Activated CD4-positive, alpha-beta T cell treated with anti-CD3 and anti-CD28 coated beads, Interleukin-2, amount 50 U/mL, for 1 hour (primary cell): ENCODE measurements at places on chromosomes 2 and 18.

GRCh38 chr2:191846515-191847476, at the start of gene CAVIN2:
Gene CAVIN2, minus strand, starts transcription at chr2:191847088. Its CDS starts 163 bp downstream, at chr2:191846925.
- DNase-seq: no peak

DNA sequence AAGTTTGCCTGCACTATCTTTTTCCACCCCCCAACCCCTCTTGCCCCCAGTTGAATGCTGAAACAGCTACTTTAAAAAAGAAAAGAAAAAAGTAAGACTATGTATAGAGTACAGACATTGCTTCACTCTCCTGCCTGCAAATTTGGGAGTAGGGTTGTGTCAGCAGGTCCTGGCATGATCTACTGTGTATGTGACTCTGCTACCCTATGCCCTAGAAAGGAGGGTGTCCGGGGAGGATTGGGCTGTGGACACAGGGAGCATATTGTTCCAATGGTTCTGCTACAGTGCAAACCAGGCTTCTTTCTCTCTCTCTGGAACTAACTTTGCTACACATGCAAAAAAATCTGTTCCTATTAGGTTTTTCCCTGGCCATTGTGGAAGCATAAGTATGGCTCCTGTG, 9.9 kb upstream of the ZEB2 start:
- DNase-seq: no peak

- DNase-seq: no peak
Observed at GRCh38 chr2:71240794-71241193, 13.9 kb upstream of the PAIP2B start.

DNA sequence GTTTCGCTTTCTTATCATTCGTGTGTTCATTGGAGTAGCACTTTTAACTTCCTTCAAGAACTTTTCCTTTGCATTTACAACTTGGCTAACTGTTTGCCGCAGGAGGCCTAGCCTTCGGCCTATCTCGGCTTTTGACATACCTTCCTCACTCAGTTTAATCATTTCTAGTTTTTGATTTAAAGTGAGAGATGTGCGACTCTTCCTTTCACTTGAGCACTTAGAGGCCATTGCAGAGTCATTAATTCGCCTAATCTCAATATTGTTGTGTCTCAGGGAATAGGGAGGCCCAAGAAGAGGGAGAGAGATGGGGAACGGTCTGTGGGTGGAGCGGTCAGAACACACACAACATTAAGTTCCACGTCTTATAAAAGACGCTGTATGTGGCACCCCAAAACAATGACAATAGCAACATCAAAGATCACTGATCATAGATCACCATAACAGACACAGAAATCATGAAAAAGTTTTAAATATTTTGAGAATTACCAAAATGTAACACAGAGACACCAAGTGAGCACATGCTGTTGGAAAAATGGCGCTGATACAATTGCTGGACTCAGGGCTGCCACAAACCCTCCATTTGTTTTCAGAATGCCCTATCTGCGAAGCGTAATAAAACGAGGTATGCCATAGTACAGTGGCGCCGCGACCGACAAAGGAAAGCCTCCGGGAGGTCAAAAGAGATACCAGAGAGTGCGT, 553 bp downstream of the TIGD1 start:
- no peak for DNase-seq

DNA sequence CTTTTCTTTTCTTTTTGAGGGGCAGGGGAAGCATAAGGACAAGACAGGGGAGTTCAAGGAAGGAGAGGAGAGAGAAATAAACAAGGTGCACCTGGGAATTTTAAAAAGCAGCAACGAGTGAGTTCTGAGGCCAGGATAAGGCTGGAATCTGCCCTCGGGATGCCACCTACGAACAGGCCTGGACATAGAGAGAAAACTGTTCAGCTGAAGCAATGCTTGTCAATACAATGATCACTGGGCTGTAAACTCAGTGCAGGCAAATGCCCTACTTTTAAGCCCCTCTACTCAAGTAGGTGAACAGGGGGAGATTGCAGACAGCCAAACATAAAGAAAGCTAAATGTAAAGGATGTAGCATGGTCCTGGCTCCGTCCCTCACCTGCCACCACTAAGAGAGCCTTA, 330.5 kb downstream of the ETAA1 start:
- DNase-seq: no peak

- DNase-seq: no peak
Observed at GRCh38 chr2:230541934-230542380, 126.0 kb downstream of the SP100 start.

- no peak for DNase-seq
Observed at GRCh38 chr2:217248312-217248935, 388.6 kb upstream of the TNP1 start.
